NCI-H2171 (cell line): ENCODE measurements at places on chromosomes 5 and 9.

DNA sequence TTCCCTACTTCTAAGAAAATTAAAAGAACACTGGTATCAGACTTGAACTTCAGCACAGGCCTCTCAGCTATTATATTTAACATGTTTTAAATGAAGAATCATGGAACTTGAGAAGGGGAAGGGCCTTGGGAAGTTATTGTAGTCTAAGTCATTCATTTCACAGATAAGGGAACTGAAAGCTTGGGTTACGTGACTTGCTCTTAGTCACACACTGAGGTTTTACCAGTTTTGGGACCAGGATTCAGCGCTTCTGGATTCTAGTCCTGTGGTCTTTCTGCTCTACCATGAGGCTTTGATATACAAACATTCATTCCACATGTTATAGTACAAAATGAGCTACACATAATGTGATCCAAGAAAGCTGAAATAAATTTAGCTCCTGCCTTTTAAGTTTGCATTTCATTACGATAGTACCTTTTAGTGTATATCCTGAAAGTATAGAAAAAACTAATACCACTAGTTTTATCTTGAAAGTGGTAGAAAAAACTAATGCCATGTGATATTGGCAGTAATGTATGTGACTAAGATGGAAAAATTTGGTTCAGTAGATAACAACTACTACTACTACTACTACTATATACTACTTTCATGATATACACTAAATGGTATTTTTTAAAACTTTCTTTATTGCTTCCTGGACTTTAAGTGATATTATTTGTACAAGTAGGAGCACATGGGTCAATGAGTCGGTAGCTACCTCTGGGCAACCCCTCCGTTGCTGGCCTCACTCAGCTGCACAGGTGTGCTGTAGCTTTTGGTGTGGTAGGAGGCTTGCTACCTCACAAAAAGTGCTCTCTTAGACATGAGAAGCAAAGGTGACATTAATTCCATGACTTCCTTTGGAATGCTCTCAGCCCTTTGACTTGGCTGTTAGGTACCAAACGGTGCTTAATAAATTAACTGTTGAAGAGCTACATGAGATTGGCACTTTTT, 40.7 kb downstream of the F2RL2 start:
- no peak for DNase-seq

DNA sequence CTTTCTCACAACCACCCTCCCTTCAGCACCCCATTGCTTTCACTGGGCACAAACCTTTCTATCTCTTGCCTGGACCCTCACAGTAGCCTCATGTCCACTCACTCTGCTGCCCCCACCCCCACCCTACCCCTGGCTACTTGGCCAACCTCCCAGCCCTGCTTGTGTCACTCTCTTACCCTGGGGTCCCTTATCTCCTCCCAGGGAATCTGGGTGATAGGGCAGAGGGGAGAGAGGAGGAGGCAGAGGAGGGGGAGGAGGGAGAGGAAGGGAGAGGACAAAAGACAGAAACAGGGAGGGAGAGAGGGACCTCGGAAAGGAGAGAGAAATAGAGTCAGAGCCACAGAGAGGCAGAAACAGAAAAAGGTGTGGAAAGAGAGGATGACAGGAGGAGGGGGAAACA, 25.0 kb upstream of the KIF12 start:
- no peak for DNase-seq

GRCh38 chr5:44747396-44747795, 61.4 kb upstream of the MRPS30 start:
- no peak for DNase-seq

GRCh38 chr9:96333958-96334357, 32.0 kb upstream of the HSD17B3 start:
- DNase-seq: no peak

DNA sequence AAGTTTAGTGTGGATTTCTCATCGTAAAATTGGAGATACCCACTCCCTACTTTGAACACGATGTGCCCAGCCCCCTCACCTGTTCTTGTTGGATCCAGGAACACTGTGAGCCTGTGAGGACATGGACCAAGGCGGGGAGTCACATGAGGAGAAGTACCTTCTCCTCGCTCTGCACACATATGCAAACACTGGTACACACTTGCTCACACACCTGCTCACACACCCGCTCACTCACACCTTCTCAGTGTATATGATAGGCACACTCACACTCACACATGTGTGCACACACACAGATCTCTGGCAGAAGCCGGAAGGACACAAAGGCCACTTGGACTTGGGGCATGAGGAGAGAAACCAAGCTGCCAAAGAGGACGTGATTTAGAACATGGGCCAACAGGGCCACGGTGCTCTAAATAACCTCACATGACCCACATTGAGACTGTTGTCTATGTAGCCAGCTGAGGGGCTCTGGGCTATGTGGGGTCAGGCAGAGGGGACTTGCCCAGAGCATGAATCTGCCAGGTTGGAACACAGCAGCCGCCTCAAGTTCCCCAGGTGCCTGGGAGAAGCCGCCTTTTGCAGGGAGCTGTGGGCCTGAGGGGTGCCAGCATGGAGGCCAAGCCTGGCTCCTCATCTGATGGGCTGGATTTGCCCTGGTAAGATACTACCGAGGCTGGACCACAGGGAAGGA, 283.0 kb upstream of the IRX4 start:
- no peak for DNase-seq

DNA sequence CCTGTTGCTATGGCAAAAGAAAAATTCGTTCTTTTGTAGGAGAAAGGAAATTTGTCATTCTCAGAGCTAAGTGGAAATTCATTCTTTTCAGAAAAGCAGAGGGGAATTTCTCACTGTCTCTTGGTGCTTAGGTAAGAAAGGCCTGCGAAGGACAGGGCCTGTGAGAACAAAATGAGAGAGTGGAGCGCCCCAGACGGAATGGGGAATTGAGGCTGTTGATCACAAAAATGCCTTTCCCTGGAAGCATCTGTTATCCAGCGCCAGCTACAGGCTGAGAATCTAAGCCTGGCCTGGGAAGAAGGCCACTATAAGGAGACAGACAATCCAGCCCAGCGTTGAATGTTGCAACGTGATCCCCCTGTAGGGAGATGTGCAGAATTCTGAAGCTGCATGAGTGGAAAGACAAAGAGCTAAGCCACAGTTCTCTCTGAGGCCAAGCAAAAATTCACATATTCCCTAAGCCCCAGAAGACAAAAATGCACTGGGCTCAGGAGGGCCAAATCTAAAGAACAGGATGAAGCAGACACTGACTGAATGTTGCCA, 44.8 kb upstream of the CLK4 start:
- no peak for DNase-seq

- DNase-seq: no peak
Measured at GRCh38 chr5:117411701-117412100, 837.1 kb upstream of the SEMA6A start.

DNA sequence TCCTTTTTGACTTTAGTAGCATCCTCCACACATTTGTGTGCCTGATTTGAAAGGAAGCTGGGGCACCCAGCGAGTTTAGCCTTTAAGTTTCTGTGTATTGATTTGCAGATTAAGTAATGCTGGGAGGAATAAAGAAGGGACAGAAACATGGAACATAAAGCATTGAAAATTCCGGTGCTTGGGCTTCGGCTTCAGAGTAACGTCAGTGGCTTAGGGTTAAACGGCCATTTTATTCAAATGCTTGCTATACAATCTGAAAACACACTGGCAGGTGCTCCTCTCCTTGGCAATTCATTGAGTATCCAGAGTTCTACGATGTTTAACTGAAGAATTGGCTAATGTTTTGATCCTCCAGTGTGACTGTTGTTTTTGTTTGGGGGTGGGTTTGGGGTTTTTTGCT, 58.0 kb upstream of the FSD1L start:
- no peak for DNase-seq

- no peak for DNase-seq
Measured at GRCh38 chr5:137921931-137922330, 32.7 kb downstream of the PKD2L2 start.

GRCh38 chr5:109688630-109688969, 1.1 kb upstream of the MAN2A1 start:
- peak; percentile 46 for DNase-seq

GRCh38 chr5:151800532-151800931, 28.8 kb downstream of the G3BP1 start:
- DNase-seq: no peak

- DNase-seq: no peak
Measured at GRCh38 chr5:151743530-151743929, 14.9 kb downstream of the ATOX1 start.

- no peak for DNase-seq
Measured at GRCh38 chr5:75037106-75037505, 15.3 kb downstream of the GCNT4 start.

DNA sequence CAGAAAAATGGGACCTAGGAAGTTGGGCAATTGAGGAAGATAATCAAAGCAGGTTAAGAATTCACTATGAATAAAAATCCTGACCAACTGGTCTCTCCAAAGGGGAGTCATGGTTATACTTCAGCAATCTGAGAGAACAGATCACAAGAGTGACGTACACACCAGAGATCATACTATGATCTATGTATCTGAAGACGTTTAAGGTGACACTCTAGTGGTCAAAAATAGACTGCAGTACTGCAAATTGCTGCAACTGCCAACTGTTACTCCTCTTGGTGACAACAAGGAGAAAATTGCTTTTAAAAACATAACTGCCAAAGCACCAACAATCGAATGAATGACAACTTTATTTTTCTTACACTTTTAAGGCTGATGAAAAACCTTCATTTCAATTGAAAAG, 4.9 kb downstream of the AK6 start:
- no peak for DNase-seq

DNA sequence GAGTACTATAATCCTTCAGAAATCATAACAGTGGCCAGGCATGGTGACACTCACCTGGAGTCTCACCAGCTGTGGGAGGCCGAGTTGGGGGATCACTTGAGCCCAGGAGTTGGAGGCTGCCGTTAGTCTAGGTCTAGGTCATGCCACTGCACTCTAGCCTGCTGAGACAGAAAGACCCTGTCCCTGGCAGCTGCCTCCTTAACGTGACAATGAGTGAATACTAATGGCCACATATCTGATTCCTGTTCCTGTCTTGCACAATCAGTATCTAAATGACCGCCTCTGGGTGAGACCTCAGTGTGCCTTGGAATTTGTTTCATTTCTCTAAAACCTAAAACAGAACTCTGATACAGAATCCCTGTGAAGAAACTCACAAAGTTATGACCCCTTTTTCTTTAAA, 131.0 kb upstream of the DAB2 start:
- DNase-seq: no peak

DNA sequence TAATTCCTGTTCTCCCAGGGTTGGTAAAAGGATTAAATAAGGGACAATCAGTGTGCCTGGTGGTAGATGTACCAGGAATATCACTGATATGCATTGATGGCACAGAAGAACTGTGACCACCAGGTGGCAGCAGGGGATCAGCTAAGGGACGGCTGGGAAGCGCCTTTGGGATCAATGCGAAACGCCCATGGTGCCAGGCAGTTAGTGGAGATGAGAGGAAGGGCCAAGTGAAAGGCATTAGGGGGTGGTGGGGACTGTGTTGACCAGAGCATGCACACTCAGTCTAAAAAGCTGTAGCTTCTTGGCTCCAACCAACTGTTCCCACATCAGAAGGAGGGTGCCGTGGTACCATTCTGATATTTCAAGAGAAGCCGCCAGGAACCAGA, 55.6 kb downstream of the ARHGEF37 start:
- DNase-seq: no peak

GRCh38 chr9:125284855-125285254, 23.2 kb downstream of the GAPVD1 start:
- DNase-seq: no peak

DNA sequence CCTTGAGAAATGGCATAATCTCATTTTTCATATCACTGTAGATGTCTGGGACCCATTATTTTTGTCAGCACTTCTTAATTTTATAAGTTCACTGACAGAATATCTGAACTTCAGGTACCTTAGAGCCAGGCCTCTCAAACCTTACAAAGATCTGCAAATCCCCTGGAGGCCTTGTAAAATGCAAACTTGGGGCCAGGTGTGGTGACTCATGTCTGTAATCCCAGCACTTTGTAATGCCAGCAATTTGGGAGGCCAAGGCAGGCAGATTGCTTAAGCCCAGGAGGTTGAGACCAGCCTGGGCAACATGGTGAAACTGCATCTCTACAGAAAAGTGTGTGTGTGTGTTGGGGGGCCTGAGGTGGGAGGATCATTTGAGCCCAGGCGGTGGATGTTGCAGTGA, 30.8 kb downstream of the RASGRF2 start:
- DNase-seq: no peak

DNA sequence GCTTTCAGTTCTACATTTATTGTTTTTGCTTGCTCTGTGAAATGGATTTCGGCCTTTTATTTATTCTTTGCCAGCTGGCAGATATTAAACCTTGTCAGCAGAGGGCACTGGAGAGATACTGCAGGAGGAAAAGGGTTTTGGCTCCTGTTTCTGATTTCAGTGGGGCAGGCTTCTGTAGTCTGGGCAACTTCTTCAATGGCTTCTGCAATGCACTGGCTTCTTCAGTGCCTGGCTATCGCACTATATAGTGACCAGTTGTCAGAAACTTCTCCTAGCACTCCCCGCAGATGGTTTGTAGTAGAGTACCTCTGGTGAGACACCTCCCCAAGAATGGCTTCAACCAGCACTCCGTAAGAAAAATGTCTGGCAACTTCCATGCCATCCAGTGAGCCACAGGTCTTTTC, 3.2 kb upstream of the NFX1 start:
- DNase-seq: peak; percentile 5

- DNase-seq: no peak
Measured at GRCh38 chr9:15239816-15240215, 67.2 kb downstream of the TTC39B start.

DNA sequence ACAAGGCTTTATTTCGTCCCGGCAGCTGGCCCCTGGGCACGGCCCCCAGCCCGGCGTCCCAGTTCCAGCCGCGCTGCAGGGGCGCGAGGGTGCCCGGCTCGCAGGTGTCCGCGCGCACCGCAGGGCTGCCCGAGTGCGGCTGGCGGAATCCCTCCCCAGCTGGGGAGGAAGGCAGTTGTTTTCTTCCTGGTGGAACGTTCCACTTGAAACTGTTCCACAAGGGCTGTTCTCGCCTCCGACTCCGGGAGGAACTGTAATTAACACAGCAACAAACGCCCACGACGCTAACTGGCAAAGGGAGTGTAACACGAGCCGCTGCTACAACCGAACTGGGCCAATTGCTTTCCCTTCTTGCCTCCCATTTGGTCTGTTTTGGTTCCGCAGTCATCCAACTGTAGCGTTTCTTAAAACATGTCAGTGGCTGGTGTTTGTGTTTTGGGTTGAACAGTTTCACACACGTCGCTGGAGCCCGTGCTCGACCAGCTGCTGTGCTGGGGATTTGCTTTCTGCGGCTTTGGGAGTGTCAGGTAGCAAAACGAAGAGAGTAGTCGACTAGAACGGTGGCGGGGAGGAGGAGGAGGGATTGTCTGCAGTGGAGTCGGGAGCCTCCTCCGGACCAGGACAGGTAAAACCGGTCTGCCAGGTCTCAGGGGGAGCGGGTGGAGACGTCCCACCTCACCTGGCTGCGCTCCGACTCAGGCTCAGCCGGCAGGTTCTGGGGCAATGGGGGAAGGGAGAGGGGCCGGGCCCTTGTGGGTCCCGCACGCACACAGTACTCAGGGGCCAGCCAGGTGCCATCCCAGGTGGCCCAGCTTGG, 131.6 kb upstream of the NIPBL start:
- peak; percentile 59 for DNase-seq

- no peak for DNase-seq
Measured at GRCh38 chr5:5752844-5753243, 330.4 kb downstream of the ICE1 start.
